ENCODE measurements at places on chromosomes 4 and X.

DNA sequence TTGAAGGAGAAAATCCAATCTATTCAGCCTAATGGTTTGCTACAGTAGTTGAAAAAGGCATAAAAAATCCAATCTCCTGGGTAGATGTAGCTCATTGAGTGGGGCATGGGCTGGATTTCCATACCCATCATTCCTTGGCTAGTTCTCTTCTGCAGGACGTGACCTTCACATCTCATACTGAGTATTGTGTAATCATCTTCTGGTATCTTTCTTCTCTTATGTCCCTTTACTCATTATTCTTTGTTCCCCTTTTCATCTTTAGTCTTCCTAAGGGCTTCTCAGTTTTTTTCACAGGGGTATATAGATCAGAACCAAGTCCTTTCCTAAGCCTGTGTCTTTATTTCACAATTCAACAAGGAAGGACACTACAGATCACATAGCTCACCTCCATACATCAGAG, 727.6 kb upstream of the MAGEB2 start:
- DNase-seq: no peak

- no peak for DNase-seq
Observed at GRCh38 chrX:1649621-1650020, 34.8 kb downstream of the ASMT start.

DNA sequence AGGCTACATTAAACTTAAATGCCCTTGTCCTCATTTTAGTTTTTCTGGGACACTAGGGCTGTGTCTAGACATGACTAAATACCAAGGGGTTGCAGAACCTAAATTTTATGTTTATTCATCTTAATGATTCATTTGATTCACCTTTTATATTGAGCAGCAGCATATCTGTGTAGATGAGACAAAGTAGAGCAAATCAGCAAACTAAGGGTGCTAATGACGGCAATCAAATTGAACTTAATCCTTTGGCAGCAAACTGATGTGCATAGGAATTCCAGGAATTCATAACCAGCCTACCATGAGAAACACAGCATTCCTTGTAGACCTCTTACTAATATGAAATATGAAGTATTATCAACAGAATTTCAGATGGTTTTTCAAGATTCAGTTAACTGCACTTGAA, 25.1 kb downstream of the EPHA5 start:
- DNase-seq: no peak

DNA sequence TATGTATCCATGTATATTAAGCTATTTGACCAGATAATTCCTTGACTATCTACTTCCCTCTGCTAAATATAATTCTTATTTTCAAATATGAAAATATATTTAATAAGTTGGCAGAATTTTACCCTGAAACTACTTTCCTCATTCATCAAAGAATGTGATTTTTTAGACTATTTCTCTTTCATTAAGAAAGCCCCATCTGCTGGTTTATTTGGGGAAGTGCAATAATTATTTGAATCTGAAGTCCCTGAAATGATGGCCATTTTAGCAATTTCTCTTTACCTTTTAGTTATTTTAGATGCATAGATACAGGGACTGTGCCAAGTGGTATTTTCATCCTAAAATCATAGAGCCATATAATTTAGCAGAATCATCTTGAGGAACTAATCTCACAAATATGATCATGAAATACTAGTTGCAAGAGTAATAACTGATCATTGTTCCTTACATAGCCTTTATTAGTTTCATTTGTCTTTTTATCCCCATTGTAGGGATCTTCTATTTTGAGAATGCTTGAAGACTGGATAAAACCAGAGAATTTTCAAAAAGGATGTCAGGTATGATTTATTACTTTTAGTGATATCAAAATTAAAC, 39.0 kb downstream of the ENPEP start:
- peak; percentile 16 for DNase-seq

- DNase-seq: no peak
Observed at GRCh38 chr4:88765729-88766128, 68.1 kb upstream of the NAP1L5 start.

DNA sequence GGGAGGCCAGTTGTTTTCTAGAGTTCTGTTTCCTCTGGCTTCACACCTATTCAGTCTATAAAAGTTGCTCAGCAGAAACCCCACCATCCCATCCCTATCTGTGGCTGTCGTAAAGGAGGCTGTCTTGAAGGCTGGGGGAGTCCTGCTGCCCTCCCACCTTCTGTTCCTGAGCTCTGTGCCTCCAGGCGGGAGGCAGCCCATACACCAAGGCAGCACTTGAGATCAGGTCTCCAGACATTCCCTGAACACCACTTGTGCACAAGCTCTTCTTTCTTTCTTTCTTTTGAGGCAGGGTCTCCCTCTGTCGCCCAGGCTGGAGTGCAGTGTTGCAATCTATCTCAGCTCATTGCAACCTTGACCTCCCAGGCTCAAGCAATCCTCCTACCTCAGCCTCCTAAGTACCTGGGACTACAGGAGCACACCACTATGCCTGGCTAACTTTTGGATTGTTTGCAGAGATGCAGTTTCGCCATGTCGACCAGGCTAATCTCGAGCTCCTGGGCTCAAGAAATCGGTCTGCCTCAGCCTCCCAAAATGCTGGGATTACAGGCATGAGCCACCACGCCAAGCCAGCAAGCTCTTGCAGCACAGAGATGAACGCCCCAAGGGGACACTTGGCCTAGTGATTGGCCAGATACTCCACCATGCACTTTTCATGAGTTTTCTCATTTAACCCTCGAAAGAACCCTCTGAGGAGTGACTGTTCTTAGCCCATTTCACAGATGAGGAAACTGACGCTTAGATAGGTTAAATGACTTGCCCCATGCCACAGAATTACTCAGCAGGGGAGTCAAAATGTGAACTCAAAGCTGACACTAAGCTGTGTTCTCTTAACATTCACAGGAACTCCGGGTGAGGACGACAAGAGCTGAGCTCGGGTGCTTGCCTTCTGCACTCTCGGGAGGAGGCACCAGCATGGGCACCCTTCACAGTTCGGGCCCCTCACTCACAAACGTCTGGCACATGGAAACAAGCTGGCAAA, 55.8 kb upstream of the ENPP6 start:
- no peak for DNase-seq

DNA sequence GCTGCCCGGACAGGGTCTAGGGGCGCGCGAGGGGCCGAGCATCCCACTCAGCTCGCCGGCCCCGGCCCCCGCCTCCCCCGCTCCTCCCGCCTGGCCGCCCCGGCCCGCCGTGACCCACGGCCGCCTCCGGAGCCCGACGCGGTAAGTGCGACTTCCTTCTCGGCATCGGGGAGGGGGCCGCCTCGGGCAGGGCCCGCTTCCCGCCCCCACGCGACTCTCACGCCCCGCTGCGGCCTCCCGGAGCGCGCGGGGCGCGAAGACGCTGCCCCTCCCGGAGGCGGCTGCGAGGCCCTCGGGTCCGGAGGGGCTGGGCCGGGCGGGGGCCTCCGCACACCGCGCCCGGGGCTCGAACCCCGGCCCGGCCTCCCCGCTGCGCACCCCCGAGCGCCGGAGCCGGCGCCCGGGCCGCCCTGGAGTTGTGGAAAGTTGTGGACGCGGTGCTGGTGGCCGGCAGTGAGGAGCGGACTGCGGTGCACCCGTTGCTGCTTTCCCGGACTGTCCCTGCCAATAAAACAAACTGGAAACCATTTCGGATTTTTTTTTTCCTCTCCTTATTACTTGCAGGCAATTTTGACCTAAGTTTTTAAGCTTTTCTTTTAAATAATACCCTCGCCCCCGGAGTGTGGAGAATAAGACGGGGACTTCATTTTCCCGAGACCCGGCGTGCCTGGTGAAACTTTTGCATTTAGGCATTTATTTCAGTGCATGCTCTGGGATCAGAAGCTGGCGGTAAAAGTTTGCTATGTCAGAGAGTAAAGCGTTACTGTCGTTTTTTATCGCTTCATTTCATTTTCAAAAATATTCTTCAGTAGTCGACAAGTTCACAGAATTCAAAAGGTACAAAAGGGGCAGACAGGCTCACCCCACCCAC, 13.0 kb upstream of the TMEM156 start:
- DNase-seq: peak; percentile 82

DNA sequence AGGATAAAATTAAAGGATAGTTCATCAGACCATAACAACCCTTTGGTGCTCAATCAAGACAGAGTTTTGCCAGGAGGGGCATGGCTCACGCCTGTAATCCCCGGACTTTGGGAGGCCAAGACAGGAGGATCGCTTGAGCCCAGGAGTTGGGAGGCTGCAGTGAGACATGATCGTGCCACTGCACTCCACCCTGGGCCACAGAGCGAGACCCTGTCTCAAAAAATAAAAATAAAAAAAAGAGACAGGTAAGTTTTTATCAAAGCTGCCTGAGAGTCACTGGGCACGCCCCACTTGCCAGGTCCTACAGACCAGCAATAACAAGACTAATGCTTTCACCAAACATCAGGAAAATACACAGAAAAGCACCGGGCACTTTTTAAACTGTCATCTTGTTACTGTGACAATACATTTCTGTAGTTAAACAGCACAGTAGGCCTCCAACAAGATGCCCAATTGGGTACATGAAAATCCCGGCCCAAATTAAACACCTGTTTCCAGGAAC, 765 bp downstream of the CFAP97 start:
- no peak for DNase-seq

DNA sequence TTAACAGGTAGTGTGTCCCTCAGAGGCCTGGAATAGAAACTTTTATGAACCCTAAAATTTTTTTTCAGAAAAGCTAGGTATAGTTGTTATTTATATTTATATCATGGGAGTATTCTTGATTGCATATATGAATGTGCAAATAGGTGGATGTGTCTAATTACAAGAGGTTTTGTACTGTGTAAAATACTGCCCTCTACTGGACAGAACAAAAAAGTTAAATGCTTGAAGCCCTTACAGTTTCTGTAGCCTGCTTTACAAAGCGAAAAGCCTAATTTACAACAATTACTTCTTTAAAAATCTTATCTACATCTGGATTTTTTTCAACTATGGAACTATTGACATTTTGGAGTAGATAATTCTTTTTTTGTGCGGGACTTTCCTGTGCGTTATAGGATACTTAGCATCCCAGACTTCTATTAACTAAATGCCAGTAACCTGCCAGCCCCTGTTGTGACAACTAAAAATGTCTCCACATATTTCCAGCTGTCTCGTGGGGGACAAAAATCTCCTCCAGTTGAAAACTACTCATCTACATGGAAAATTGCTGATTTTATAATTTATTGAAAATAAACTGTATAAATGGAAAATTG, 35.1 kb downstream of the ENPEP start:
- DNase-seq: peak; percentile 40

- no peak for DNase-seq
Observed at GRCh38 chrX:56784666-56785065, 55.6 kb downstream of the NBDY start.

Measured in SK-N-SH (cell line).